ENCODE measurements at places on chromosomes 6 and 20.

DNA sequence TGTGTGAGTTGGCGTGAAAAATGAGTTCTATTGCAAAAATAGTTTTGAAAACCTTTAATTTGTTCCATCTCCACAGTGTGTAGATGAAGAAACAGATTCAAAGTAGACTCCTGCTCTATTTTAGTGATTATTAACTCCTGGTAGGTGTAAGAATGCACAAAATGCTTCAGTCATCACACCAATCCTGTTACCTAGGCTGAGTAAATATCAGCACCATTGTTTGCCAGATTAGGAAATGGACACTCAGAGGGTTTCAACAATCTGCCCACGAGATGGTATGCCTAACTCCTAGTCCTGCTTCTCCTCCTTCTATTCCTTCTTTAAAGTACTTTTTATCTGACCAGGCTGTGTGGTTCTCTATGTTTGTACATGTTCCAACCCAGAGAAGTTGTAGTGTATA, 108.9 kb upstream of the AHI1 start:
- no peak for DNase-seq

GRCh38 chr6:166960609-166960978, 4.2 kb upstream of the RNASET2 start:
- DNase-seq, result no peak

GRCh38 chr6:125203395-125203794, 49.8 kb downstream of the TPD52L1 start:
- no peak for DNase-seq

- no peak for DNase-seq
These were observed 34.6 kb upstream of the EPHA7 start for GRCh38 chr6:93453956-93454355.

- DNase-seq, result no peak
These were observed 509.9 kb upstream of the SYNCRIP start for GRCh38 chr6:86152546-86152945.

DNA sequence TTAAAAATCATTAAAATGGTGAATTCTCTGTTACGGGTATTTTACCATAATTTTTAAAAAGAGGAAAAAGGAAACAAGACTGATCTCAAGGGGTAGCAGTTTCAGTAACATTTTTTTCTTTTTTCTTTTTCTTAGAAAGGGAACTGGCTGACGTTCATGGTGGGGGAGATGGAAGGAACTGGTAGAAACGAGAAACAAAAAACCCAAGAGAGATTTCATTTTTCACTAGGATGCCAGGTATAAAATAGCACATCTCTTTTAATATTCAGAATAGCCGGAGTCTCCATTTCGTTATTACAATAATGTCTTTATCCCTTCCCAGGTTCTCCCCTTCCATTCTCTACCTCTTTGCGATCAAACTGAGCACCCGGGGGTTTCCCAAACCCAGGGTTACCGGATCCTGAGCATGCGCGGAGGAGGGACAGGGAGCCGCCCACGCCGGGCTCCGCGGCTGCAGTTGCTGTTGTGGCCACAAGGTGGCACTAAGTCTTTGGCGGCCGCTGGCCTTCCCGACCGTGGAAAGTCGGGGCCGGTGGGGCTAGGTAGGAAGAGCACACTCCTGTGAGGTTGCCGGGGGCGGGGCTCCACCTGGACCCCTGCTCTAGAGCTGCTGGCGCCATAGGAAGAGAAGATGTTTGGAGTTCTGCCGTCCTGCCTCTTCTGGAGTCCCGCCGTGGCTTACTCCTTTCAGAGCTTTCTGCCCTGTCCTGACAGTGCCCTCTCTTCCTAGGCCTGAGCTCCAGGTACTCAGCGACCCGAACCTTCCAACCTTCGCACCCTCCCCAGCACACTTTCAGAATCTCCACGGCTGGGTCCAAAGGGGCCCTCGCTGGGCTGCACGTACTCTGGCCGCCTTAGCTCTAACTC, 146.8 kb downstream of the SH3BGRL2 start:
- no peak for DNase-seq

DNA sequence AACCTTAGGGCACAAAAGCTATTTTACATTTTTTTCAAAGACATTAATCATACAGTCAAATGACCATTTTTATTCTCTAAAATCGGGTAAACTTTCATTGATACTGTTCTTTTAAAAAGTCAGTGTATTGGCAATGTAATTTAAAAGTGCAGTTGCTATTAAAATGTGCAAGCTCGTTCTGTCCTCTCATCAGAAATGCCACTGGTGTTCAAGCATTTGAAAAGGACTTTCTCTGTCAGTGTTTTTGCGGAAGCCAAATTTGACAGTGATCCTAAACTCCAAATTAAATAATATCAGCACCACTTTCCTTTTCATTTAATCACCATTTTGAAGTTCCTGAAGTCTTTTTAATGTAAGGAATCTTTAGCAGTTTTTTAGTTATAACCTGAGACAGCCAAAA, 69.6 kb downstream of the AFG1L start:
- DNase-seq, result no peak

DNA sequence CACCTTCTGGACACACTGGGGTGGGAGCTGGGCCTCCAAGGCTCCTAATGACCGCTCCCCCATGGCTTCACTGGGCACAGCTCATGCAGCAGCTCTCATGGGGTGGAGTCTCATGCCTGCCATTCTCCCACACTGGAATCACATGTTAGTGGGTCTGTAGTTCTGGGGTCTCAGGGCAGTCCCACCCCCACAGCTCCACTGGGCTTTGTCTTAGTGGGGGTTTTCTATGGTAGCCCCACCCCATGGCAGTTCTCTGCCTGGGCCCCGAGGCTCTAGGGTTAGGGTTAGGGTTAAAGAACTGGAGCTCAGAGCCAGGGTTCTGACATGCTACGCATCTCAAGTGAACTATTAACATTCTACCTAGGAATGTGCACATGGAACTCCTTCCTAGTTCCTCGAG, 139.0 kb downstream of the PCSK2 start:
- DNase-seq, result no peak

DNA sequence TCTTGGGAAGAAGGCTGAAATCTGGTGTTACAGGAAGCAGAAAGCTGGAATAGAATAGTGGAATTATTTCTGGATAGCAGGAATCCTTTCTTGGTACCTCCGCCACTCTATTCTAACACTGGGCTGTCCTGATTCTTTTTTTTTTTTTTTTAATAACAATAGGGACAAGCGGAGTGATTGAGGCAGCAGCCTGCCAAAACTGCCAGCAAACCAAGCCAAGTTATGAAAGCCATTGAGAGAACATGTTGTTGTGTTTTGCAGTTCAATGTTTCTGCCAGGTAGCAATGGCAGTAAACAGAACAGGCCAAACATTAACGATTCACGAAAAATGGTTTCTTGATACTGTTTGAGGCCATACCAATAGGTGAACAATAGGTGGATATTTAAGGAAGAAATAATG, 47.1 kb downstream of the SLC26A8 start:
- no peak for DNase-seq

DNA sequence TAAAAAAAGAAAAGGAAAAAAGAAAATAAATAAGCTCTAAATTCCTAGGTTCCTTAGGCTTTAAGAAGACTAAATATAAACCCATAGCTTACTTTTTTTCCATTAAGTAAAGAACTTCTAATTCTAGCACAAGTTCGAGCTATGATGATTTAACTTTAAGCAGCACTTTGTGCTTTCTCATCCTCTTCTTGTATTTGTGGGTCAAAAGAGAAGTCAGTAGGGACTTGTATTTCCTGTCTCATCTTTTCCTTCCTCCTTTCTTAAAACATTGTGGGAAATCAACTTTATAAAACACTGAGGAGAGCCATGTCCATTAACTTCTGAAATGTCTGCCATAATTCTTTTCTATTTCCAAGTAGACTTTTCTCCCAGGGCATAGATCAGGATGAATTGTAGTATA, 637.7 kb upstream of the CITED2 start:
- DNase-seq, result no peak

DNA sequence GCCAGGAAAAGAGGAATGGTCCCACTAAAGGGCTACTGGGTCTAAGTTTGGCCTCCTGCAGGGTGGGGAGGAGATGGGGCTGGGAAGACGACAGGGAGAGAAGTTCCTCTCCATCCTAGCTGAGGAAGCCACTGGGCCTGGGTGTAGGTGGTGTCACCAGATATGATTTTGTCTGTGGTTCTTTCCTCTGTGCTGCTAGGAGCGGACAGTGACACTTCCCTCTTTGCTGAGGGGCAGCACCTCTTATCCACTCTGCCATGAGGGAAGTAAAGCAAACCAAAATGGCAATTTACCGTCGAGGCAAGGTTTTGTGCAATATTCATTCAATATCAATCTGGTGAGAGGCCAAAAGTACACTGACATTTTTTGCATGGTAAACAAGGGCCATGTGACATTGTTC, 33.0 kb upstream of the NR2E1 start:
- no peak for DNase-seq

DNA sequence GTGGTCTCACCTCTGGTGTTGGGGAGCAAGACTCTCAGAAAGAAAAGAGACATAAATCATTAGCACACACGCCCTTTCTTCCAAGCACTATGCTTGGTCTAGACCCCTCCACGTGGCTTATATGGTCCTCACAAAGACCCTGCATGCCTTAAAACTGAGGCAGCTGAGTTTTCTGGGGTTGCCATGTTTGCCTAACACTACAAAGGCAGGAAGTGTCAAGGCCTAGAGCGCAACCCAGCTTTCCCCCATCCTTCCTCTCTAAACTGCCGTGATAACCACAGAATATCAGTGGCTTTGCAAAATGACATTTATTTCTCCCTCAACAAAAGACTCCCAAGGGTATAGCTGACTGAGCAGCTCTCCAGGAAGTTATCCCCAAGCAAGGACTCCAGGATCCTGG, 146.5 kb upstream of the TOP1 start:
- DNase-seq, result no peak

- DNase-seq, result no peak
These were observed 517.5 kb downstream of the RNF144B start for GRCh38 chr6:18904681-18905080.

DNA sequence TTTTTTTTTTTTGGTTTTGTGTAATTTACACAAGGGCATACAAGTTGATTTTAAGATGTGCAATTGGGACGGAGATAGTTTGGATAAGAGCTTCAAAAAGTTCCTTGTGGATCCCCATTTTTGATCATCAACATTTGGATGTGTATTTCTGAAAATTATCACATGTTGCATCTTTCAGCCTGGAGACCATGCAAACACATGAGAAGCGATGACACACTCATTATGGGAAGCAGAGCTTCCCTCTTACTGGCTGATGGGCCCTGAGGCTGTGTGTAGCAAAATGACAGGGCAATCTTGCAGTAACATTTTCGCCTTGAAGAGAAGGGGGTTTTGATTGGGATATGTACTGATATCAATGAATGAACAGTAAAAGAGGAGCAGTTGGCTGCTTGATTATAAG, 22.0 kb upstream of the RIPK1 start:
- no peak for DNase-seq

DNA sequence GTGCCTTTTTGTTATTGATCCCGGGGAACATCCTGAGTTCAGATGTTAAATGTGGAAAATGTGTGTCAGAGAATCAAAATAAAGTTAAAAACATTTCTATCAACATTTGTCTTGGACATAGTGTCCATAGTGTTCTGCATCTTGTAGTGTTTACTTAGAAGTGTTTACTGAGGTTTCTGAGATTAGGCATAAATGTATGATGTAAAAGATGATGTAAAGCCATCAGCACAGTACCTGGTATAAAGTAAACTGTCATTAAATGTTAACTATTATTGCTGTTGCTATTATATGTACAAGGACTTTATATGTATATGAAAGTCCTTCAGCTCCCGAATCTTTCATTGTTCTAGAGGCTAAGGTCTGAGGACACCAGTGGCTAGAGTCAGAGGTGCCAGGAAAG, 28.2 kb upstream of the VEGFA start:
- DNase-seq, result no peak

- DNase-seq, result no peak
These were observed 70.4 kb upstream of the VGLL2 start for GRCh38 chr6:117194978-117195377.

DNA sequence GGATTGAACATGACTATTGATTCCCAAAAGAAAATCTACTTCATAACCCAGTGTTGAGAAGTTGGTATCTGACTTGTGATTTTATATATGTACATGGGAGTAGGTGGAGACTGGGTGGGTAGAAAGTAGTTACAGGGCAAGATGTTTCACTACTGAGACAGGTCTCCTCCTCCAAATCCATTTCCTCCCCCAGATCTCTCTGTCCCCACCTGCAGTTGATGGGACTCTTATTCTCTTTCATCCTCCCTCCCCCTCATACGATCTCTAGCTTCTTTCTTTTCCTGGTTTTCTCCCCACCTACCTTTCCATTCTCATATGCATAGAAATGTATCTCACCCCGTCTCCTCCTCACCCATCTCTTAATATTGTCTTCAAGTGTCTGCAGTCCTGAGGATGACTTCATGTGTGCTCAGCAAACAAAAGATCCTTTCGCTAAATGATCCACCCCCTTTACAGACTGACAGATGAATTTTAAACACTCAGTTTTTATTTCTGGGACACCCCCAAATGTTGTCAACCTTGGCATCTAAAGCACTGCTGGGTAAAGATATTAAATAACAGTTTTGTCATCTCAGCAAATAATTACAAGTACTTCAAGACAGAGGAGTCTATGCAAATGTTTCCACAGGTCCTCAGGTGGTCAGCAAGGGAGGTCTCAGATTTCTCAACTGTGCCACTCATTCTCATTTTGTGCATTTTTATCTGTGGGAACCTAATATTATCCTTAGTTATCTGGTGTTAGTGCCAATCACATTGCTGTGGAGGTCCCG, 18.7 kb upstream of the HECA start:
- no peak for DNase-seq

- no peak for DNase-seq
These were observed 196.1 kb upstream of the RUNX2 start for GRCh38 chr6:45132059-45132458.

GRCh38 chr6:1792989-1793388, 183.3 kb downstream of the FOXC1 start:
- no peak for DNase-seq

DNA sequence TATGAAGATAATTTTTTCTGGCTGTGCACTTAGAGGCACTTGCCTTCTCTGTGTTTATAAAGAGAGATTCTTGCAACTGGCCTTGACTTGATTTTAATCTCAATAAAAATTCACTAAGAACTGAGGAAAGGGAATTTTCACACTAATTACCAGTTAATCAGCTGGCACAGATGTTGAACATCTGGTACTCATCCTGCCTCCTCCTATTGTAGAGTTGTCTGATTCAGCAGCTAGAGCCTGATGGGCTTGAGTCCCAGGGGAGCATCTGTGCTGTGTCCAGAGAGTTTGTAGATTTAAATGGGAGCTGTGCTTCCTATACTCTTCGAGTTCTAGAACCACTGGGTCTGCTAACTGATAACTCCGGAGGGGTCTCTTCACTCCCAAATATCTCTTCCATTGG, 284.4 kb upstream of the RNF24 start:
- no peak for DNase-seq

DNA sequence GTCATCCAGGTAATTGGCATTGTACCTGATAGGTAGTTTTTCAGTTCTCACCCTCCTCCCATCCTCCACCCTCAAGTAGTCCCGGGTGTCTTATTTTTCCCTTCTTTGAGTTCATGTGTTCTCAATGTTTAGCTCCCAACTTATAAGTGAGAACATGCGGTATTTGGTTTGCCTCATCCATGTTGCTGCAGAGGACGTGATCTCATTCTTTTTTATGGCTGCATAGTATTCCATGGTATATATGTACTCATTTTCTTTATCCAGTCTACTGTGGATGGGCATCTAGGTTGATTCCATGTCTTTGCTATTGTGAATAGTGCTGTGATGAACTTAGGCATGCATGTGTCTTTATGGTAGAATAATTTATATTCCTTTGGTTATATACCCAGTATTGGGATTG, 45.8 kb downstream of the RPRD1B start:
- no peak for DNase-seq
